ENCODE measurements at places on chromosomes 3 and 15.

DNA sequence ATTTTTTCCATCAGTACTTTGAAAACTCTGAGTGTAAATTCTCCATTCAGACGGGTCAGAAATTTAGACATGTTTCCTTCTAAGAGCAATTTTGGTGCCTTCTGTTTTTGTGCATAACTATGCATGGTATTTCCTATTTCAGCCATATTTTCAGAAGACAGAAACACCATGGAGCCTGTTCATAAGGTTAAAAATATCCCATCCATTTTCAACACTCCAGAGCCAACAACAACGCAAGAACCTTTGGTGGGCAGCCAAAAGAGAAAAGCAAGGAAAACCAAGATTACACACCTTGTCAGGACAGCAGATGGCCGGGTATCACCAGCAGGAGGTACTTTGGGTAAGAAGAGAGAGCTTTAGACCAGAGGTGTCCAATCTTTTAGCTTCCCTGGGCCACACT, 275.6 kb downstream of the BBX start:
- DNase-seq: no peak

DNA sequence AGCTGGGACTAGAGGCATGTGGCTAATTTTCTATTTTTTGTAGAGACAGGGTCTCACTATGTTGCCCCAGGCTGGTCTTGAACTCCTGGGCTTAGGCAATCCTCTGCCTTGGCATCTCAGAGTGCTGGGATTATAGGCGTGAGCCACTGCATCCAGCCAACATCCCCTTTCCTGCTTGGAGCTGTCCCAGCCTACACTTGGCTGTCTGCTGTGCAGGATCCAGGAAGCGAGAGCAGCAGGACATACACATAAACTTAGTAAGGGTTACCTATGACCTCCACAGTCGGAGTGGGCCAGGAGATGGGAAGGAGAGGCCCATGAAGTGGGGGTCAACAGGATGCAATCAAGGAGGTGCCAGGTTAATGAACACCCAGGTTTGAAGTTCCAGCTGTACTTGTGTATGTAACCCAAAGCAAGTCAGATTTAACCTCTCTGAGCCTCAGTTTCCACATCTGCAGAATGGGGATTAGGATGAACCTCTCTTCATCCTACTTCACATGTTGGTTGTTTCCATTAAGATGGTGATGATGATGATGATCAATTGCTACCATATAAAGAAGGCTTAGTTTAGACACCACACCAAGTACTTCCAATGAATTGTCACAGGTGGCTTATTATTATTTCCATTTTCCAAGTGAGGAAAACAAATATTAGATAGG, 69.5 kb upstream of the OXTR start:
- no peak for DNase-seq

DNA sequence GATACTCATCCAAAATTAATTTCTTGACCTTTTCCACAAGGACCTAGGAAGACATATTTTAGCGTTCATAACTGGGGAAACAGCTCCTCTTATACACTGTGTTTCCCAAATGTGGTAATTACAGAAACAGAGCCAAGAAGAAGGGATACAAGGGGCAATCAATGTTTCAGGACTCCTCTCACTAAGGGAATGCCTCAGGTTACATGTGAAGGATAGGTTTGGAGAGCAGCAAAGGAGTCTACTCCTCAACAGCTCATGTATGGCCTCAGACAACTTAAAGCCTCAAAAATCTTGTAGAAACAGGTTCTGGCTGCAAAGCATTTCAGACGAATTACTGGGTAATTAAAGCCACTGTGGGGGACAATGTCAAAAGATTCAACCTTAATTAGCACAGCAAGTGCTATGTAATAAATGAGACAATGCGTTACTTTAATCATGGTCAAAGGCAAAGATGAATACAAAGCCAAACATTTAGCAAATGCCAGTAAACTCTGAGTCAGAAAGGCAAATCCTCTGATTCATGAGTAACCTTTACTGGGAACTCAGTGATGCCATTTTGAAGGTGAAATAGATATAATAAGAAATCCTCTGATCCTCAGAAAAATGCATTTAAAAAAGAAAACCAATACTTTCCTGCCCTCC, 1111.2 kb downstream of the TUSC7 start:
- no peak for DNase-seq

- DNase-seq: no peak
Measured at GRCh38 chr15:65957451-65957850, 88.2 kb downstream of the RAB11A start.

DNA sequence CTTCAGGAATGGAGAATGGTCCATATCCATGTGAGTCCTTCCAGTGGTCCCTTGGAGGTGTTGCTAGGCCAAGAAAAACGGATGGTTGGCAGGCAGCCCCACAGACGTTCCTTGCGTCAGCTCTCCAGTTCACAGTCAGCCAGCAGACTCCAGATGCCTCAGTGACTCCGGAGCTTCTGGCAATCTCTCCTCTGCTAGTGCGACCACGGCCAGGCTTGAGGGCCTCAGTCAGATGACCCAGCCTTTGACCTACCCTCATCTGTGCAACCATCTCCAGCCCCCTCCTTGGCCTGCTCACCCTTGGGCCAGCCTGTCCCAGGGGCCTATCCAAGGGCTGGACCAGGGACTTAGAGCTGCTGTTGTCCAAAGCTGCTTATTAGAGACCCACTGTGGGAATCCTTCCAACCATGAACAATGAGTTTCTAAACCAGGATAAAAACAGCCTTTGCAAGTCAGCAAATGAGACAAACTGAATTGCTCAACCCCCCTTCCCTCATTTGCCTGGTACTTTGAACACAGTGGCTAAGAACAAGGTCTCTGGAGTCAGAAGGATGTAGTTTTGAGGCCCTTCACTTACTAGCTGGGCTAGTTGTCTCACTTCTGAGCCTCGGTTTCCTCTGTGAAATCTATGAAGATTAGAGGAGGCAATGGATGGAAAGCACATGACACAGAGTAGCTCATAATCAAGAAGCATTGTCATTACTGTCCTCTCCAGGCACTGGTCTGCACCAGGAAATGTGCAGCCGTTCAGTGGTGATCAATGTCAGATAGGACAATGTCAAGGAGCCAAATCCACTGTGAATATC, 44.8 kb downstream of the ANP32A start:
- DNase-seq: no peak

DNA sequence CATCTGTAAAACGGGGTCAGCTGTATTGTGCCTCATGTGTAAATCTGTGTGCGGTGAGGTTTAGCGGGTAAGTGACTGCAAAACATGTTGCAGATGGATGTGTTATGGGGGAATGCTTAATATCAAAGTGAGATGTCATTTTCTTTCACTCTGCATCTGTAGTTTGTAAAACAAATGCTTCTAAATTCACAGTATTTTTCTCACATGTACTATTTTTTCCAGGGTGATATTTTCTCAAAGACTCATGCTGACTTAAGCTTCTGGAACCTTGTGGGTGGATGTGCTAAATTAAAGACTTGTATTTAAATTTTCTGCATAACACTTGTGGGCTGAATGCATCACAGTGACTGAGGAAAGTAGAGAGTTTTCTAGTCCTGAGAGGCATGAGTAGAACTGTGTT, 115.2 kb upstream of the TP63 start:
- no peak for DNase-seq

- no peak for DNase-seq
Measured at GRCh38 chr3:28699283-28699682, 350.7 kb upstream of the AZI2 start.

- no peak for DNase-seq
Measured at GRCh38 chr3:193701953-193702635, 109.1 kb downstream of the OPA1 start.

DNA sequence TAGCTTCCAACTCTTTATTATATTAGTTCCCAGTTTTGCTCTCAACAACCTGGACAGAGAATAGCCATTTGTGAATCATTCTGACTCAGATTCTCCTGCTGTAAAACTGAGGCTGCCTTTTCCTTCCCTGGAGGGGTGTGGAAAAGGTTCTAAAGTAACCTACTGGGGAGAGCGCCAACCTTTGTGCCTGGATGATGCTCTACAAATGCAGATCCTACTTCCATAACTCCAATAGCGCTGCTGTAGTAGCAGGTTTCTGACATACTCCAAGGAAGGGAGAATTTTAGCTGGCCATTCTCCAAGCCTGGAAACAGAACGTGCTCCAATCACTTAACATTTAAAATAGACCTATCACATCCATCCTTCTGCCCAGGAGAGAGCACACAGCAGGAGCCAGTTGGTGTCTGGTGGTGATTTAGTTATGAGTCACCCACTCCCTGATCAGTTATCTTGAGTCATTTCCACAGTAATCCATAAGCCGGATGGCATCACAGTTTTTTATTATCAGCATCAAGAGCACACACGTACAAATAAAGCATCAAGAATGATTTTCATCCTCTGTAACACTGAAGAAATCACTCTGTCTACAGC, 38.3 kb downstream of the MYH15 start:
- no peak for DNase-seq

DNA sequence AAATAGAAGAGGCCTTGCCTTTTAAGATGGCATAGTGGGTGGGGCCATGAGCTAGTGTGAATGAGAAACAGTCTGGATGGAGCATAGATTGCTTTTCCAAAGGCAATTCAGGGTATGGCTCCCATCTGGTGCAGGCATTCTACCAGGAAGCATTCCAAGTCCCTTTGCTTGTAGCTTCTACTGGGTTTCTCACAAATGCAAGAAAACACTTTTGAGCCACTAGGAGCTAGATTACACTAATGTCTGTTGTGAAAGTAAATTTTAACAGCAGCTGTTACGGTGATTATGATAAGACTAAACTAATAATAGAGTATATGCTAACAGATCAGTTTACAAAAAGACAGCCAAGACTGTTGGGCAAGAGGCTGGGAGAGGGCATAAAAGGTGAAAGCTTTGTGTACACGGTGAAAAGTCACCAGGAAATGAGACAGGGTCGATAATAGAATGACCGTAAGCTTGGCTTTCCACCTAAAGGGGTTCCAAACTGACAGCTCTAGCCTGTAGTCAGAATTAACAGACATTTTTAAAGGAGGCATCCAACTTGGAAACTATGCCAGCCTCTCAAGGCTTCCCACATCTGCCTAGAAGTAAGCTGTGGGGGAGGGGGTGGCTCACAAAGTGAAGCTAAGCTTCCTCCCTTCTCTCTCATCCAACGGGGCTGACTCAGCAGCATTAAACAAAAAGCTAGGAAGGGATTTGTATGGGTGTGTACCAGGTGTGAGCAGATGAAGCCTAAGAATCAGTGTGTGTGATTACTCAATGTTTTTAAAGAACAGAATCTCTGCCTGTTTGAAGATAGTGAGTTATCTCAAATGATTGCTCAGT, 61.1 kb upstream of the GPD1L start:
- DNase-seq: no peak

DNA sequence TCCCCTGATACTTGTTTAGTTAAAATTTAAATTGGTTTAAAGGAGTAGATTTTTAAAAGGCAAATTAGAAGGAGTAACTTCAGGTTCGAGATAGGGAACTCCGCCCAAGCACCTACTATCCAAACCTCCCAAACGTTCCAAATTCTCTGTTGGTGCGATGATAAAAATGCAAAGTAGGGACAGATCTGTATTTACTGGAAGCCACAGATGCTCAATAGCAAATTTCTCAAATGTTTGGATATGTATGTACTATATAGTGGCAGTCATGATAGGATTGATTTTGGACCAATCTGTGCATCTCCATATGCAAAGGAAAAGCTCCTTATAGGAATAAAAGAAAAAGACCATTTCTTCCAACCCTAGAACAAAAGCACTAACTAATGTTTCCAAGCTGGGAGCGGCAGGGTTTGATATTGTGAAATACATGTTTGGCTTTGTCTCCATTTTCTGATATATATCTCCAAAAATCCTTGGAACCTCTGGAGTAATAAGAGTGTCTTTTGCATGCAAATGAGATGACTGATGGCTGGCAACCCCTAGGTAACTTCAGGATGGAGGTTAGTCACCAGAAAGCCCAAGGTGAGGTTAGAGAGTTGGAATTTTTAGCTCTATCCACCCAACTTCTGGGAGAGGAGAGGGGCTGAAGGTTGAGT, 15.6 kb downstream of the RTP2 start:
- DNase-seq: no peak

DNA sequence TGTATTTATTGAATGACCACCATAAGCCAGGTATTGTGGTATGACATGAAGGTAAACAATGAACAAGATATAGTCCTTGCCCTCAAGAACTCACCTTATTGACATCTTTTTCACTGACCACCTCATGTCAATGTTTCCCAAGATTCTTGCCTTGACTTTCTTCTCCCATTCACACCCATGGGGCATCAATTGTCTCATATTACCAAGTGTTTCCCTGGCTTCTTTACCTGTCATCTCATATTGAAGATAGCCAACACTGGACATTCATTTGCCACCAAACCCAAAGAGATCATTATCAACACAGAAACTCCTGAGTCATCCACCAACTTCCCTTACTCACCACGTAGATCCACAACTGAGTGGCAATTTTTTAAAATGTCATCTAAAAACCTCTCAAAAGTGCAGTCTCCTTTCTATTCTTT, 2.2 kb downstream of the EFHB start:
- DNase-seq: no peak

GRCh38 chr15:31255732-31256377, 70.8 kb upstream of the KLF13 start:
- no peak for DNase-seq

- DNase-seq: no peak
Measured at GRCh38 chr15:69666441-69666882, 213.8 kb downstream of the RPLP1 start.

DNA sequence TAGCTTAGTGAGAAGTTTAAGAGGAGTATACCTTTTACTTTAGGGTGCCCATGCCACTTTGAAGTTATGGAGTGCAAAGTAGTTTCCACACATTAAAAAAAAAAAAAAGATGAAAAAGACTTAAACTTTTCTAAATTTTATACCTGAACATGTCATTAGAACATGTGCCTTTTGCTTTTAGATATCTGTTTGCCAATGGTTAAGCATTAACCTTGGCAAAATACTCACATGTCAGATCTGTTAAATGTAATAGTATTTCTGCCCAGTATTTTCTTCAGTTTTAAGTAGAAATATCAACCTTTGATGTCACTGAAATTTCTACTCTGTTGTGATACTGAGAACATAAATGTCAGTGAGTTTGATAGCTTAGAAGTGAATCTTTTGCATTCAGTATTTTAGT, 12.2 kb downstream of the ZFAND6 start:
- no peak for DNase-seq

DNA sequence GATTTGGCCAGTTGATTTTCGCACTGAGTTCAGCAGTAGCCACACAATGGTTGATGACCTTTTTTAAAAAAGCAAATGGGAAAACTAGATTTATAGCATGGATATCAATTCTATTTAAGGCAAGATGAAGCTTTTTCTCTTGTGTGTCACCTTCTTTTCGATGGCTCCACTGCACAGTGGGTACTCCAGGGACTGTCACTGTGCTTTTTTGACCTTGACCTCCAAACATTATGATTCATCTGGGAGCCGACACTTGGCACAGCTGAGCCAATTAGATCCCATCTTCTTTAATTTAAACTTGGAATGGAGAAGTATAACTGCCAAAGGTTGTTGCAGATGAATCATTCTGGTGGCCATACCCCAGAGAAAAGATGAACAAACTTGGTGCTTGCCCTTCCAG, 367.3 kb downstream of the EPHA6 start:
- no peak for DNase-seq
